Tongue (tissue), 3 donors: ENCODE measurements at places on chromosomes 4 and X. TPM values are rescaled to one million over a fixed set of nuclear protein-coding genes. Genes with fewer than 3 reads are reported as not detected.

DNA sequence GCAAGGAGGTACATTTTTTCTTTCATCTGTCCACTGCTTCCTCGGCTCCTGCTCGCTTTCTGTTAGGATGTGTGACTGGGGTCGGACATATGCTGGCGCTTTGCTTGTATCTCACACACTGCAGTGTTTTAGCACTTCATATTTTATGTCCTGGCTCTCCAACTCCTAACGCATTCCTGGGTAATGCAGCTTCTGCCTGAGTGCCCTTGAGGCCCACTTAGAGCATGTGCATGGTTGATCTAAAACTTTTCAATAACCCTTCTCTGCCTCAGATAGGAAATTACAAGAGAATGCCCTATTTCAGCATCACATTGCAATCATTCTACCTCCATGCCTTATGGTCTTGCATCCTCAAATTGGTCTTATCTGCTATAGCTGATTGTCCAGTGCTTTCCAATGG is 65.3 kb downstream of the NEIL3 start:
- no peak for DNase-seq

DNA sequence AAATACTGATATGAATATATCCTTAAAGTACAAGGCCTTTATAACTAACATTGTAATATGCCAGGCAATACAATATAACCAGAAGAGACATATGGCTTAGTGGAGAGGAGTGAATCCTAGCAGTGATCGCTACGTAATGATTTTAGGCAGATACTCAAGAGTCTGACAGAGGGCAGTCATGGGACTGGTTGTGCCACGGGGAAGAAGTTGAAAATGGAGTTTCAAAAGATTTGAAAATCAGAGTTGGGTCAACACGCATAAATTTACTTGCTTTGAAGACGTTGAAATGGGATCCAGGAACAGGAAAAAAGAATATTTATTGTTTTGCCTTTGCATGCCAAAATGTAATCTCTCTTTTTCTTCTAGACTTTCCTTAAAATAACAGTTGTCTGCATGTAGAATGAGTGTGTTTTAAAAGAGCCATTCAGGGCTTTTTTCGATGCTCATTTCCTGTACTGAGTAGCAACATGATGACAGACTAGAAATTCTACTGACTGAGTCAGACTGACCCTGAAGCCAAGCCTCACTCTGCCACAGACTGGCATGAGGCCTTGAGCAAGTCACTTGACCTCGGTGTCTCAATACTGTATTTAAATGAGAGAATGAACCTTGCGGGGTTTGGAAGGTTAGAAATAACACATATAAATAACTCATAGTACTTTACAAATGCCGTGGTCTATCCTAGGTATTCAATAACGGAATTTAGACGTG is 8.1 kb upstream of the SMS start:
- no peak for DNase-seq

DNA sequence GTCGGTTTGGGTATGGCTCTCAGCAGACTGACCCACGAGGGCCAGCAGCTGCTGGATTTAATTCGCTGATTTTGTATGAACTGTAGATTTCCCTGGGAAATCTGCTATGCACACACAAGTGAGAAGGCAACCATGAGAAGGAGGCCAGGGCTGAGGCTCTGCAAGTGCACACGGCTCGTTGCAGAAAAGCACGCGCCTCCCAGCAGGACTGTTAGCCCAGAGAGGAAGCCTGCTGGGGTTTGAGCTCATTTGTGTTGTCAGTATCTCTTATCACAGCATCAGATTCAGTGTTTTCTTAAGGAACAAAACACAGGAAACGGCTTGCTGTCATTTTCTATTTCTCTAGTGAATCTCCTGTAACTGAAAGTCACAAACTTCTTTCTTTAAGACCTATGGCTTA is 296.2 kb upstream of the FAT1 start:
- DNase-seq: no peak

DNA sequence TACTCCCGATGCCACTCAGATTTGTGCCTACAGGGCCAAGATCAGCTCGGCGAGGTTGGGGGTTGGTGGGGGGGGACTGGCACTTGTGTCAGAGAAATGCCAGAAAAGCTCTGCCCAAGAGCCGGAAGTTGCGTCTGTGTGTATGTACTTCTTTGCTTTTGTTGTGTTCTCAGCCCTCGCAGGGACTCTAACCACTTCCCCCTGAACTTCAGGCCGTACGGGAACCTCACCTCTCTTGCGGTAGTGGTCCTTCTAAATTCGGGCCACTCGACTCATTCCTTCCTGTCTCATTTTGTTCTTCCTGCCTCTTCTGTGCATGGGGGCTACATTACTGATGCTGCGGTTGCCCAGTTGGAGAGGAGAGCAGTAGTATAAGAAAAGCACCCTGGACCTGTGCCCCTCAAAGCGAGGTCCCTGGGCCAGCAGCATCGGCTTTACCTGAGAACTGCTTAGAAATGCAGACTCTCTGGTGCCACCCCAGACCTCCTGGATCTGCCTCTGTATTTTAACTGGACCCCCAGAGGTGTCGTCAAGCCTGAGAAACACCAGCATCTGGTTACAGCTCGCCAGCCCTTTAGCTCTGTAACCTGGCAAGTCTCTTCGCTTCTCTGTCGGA is 146.3 kb upstream of the RPS6KA3 start:
- no peak for DNase-seq

Gene ENOPH1
- 32.2 TPM for total RNA-seq

DNA sequence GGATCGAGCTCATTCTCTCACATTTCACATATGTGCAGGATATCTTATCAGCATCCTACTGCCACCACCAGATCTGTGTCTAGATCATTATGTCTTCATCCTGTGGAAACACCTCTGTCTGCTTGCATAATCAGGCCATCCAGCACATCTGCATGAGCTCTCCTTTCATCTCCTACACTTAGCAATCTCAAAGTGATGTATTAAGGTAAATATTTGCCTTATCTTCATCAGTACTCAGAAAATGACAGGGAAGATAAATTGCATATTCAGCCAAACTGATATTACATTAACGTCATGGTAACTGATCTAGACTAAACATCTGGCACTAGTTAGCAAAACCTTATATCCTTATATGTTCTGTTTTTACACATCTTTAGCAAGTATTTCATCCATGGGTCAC is 207.3 kb upstream of the PABPC4L start:
- DNase-seq: no peak

GRCh38 chrX:136835761-136836160 is 44.8 kb downstream of the RBMX start:
- DNase-seq: no peak

- no peak for DNase-seq
Observed at GRCh38 chr4:78737035-78737434, 39.1 kb upstream of the BMP2K start.

DNA sequence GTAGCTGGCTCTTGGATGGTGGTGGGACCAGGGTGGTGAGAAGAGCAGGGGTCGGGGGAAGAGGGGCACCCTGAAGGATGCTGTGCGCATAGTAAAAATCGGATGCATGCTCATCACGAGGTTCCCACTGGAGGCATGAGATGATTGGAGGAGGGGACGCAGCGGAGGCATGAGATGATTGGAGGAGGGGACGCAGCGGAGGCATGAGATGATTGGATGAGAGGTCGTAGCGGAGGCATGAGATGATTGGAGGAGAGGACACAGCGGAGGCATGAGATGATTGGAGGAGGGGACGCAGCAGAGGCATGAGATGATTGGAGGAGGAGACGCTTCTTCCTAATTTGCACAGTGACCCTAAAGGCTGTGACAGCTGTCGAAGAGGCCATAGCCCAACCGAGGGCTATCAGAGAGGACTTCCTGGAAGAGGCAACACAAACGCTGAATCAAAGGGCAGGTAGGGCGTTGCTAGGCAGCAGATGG is 106.7 kb downstream of the ADRA2C start:
- DNase-seq: no peak

Gene HOPX
- 60.1 TPM for total RNA-seq

Gene PCSK1N
- total RNA-seq: 2.5 TPM

GRCh38 chr4:10260777-10261176 is 144.2 kb upstream of the WDR1 start:
- DNase-seq: no peak

- no peak for DNase-seq
Observed at GRCh38 chr4:53886090-53886489, 178.3 kb downstream of the CHIC2 start.

Gene TMEM156
- total RNA-seq: 1.6 TPM

Gene SMIM43
- 4.1 TPM for total RNA-seq

Gene RHOXF2B
- total RNA-seq: not detected

- DNase-seq: no peak
Observed at GRCh38 chrX:97089116-97089515, 205.4 kb downstream of the RPA4 start.

Gene BMPR1B
- total RNA-seq: 42.5 TPM

GRCh38 chr4:7399440-7400234 is 35.1 kb downstream of the PSAPL1 start:
- DNase-seq: no peak

DNA sequence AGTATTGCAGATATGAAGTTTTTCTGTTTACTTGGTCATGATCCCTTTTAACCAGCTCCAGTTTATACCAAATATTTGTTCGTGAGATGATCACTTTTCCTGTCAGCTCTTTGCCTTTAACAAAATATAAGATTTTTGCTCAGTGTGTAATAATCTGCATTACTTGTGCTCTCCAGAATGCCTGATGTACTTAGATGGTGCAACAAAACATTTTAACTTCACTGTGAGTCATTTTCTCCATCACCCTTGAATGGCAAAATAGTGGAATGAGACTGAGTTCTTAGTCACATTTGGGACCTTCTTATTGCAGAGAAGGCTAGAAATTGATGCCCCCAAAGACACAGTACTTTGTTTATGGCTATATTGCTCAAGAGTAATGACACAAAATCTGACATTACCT is 252.0 kb downstream of the FRMPD4 start:
- no peak for DNase-seq

DNA sequence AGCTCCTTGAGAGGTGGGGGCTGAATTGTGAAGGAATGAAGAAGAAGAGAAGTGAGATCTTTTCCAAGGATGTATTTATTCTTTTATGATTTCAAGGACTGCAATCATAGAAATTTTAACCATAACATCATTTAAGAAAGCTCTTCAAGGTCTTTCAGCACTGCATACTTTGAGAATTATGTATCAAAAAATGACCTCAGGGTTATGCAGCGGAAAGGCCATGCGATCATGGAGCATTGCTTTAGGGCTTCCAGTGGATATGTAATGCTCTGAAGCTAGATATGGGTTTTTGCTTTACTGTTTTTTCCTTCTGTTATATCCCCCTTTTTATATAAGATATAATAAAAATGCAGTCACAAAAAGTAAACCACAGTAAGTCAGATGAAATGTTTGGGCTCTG is 38.7 kb downstream of the SGMS2 start:
- no peak for DNase-seq

GRCh38 chrX:17680732-17681413 is 56.4 kb upstream of the SCML1 start:
- DNase-seq: no peak

GRCh38 chrX:65671286-65671685 is 3.8 kb downstream of the MSN start:
- DNase-seq: no peak

Gene PAGE1
- total RNA-seq: not detected

Gene GPM6B
- 38.9 TPM for total RNA-seq

Gene CCDC110
- total RNA-seq: 3.3 TPM

Gene ASB9
- total RNA-seq: 4.0 TPM

DNA sequence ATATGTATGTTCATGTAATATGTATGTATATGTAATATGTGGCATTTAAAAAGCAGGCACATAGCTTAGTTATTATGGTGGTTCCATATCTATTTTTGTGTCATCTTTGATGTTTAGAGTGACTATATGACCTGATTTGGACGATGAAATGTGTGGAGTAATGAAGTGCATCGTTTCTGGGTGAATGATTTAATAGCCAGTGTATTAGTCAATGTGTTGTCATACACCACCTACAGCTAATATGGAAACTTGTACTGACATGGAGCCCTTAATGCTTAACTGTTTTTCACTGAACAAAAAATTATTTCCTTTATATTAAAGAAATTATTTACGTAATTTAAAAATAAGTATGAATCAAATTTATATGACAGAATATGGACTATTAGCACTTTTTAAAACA is 292.3 kb upstream of the FSTL5 start:
- no peak for DNase-seq

DNA sequence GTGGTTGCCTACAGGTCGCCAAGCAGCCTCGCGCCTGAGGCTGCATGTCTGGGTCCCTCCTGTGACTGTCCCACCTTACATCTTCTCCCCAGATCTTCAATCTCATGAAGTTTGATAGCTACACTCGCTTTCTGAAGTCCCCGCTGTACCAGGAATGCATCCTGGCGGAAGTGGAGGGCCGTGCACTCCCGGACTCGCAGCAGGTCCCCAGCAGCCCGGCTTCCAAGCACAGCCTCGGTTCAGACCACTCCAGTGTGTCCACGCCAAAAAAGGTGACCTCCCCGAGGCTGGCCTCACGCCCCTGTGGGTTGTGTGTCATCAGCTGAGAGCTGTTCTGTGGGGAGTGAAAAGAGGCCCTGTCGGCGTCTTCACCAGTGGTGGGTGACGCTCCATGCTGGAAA is 24.9 kb upstream of the HGFAC start:
- no peak for DNase-seq

Gene MTM1
- total RNA-seq: 15.3 TPM

DNA sequence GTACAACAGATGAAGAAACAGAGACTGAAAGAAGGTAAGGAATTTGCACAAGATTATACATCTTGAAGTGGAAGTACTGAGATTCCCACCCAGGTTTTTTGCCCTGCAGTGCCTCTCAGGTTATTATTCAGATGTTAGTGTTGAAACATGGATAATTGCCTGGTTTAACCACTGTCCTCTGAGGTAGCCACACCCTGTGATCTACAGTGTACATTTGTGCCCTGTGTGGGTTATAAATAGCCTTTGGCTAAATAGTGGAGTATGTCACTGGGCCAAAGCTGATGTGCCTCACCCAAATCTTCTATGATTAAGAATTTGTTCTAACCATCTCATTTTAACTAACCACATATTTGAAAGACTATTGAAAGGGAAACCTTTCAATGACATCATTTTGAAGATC is 5.4 kb upstream of the ASB5 start:
- DNase-seq: no peak

GRCh38 chrX:64394059-64394873 is 986 bp downstream of the MTMR8 start:
- DNase-seq: peak; percentile 1

Gene FANCB
- 6.8 TPM for total RNA-seq

DNA sequence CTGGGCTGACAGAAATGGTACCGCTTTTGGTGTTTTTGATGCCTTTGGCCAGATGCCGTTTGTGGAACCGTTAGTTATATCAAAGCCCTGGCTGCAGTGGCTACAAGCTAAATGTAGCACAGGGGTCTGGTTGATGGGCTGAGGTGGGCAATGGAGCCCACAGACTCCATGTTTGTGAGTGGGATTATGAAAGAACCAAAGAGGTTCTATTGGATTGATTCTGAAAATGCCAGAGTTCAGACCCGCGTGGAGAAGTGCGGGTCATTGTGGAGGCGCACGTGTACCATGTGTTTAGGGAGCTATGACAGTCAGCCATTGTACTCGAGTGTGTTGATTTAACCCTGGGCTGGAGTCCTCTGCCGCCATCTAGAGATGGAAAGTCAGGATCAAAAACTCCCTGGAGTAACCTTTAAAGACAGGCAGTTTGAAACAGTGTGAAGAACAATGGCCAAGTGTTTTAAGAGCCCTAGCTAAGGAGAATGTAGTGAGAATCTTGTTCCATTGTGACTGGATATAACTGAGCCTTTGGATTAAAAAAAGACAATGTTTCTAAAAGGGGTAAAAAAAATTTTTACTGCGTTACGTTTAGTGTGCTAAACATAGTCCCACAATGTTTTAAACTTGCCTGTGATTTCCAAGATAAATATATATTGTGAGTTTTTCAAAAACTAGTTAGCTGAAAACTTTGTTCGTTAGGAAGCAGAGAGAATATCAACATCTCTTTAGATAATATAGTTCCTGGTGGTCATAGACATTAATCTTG is 12.7 kb downstream of the ART3 start:
- peak; percentile 70 for DNase-seq
